ENCODE measurements at places on chromosomes 3 and 15.

GRCh38 chr3:57518276-57518915, 25.7 kb downstream of the DNAH12 start:
- H3K27ac ChIP-seq, result no peak overlapping the region
- H3K36me3 ChIP-seq, result no peaks in the 10 kb centered on the region
- no peak for DNase-seq
- no peaks in the 10 kb centered on the region for H3K4me1 ChIP-seq
- no peaks in the 10 kb centered on the region for H3K27me3 ChIP-seq

DNA sequence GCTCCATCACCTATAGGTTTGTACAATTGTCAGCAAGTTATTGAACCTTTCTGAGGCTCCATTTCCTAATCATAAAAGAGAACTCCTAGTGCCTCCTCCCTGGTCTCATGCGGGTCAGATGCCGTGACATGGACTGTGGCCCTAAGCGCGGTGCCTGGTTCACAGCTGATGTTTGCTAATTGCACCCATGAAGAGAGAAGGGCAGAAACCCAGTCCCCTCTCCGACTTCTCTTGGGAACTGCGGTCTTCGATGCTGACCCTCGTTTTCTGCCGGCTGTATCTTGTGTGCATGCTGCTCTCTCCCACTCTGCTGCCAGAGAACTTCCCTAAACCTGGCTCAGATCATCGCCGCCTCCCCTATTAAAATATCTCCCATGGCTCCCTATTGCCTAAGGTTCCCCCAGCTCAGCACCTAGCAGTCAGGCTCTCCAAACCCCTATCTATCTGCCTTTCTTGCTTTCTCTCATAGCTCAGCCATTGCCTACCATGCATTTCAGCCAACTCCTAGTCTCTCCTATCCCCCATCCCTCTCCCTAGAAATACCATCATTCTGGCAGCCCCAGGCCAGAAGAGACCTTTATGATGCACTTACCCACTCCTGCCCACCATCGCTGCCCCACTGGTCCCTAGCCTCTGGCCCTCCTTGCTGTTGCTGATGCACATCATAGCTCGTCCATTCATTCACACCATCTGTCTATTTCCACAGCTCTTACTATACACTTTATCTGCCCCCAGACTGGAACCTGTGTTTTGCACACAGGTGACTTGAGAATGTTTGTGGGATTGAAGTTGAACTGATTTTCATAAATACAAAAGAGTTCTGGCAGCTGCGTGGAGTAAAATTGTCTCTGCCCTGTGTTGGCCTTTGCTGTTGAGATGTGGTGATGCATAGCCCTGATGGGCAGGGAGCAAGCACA, 6.6 kb downstream of the ISG20 start:
- no peak overlapping the region for H3K4me3 ChIP-seq
- peaks cover 100% of the 10 kb centered on the region for H3K4me1 ChIP-seq
- no peaks in the 10 kb centered on the region for H3K27me3 ChIP-seq

DNA sequence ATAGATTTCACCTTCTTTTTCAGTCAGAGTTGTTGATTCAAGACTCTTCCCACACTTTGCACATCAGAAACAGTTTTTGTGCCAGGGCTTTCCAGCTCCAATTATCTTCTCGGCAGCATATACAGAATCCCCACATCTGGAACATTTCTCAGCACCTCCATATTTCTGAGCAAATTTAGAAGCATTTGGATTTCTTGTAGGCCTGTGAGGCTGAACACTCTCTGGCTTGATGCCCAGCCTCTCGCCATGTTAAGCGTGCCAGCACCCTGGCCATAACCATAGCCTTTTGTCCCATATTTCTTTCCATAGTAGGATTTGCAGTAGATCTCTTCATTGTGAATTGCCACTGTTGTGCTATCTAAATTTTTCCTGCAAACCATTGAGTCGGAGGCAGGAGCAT, 28.3 kb downstream of the CD80 start:
- H3K4me1 ChIP-seq, result no peaks in the 10 kb centered on the region
- H3K4me3 ChIP-seq, result no peak overlapping the region
- H3K27ac ChIP-seq, result no peak overlapping the region
- no peaks in the 10 kb centered on the region for H3K27me3 ChIP-seq
- H3K36me3 ChIP-seq, result no peaks in the 10 kb centered on the region
- DNase-seq, result no peak

DNA sequence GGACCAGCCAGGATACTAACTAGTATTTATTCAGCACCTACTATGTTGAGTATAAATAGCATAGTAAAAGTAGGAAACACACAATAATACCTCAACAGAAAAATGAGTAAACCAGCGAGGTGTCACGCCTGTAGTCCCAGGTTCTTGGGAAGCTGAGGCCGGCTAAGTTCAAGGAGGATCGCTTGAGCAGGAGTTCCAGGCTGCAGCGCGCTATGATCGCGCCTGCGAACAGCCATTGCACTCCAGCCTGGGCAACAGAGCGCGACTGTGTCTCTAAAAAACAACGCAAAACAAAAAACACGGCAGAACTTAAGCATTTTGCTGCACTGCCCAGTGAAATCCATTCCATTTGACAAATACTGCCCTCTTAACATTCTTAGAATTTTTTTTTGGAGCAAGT, 1.3 kb upstream of the DENND6A start:
- no peak for DNase-seq
- no peaks in the 10 kb centered on the region for H3K36me3 ChIP-seq
- H3K27ac ChIP-seq, result no peak overlapping the region
- peaks cover 32% of the 10 kb centered on the region for H3K4me1 ChIP-seq
- H3K27me3 ChIP-seq, result no peaks in the 10 kb centered on the region

DNA sequence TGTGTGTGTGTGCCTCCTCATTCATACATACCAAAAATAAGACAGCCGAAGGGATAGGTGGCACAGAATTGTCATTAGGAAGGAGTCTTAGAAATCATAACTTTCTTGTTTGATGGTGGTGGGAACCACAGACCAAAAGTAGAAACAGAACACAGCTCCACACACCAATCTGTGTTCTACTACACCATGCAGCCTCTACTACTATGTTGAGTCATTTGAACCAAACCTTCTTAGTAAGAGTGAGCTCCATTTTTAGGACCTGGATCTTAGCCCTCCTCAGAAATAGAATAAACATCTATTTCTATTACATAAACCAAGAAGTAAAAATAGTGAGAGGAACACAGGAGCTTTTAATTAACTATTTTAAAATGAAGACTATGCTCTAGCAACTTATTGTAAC, 27.9 kb upstream of the PLCH1 start:
- DNase-seq, result no peak
- no peaks in the 10 kb centered on the region for H3K27me3 ChIP-seq
- no peaks in the 10 kb centered on the region for H3K36me3 ChIP-seq
- H3K4me1 ChIP-seq, result no peaks in the 10 kb centered on the region
- no peak overlapping the region for H3K27ac ChIP-seq
- H3K4me3 ChIP-seq, result no peak overlapping the region

Measured in CD4-positive, alpha-beta memory T cell (primary cell).